Calu3 (cell line): ENCODE measurements at places on chromosomes 7 and 10. TPM values are rescaled to one million over a fixed set of nuclear protein-coding genes. Genes with fewer than 3 reads are reported as not detected.

ITPRID1 gene
- total RNA-seq, result 0.95 and 3.8 TPM in 2 replicates

DNA sequence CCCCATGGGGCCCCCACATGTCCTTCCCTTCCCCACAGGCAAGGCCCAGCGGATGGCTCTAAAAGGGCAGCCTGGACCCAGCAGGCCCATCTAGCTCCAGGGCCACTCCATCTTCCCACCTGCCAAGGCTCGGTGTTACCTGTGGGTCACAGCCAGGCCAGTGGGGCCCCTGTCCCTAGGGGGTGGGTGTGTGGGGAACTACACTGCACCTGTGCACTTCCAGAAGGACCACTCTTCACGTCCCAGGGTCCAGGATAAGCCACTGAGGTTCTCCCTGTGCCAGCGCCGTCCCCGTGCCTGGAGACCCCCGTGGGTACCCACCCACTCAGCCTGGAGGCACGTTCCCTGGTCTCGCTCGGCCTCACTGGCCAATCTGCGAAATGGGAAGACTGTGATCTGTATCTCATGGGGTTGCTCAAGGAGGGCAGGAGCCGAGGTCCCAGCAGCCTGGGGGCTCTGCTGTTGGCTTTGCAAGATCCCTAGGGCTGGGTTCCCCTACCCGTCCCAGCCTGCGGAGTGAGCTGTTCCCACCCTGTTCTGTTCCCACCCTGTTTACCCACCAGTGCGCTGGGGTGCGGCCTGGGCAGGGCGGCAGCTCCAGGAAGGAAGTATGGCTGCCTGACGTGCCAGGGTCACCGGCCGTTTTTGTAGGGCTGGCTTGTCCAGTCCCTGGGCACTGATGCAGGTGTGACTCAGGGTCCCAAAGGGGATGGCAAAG lies 4.6 kb downstream of the PWWP2B start:
- no peaks in the 10 kb centered on the region for H3K27me3 ChIP-seq
- no peak overlapping the region for H3K4me3 ChIP-seq
- no peak overlapping the region for H3K27ac ChIP-seq
- DNase-seq, result no peak
- no peaks in the 10 kb centered on the region for H3K4me1 ChIP-seq
- H3K36me3 ChIP-seq, result peaks cover 22% of the 10 kb centered on the region

DNA sequence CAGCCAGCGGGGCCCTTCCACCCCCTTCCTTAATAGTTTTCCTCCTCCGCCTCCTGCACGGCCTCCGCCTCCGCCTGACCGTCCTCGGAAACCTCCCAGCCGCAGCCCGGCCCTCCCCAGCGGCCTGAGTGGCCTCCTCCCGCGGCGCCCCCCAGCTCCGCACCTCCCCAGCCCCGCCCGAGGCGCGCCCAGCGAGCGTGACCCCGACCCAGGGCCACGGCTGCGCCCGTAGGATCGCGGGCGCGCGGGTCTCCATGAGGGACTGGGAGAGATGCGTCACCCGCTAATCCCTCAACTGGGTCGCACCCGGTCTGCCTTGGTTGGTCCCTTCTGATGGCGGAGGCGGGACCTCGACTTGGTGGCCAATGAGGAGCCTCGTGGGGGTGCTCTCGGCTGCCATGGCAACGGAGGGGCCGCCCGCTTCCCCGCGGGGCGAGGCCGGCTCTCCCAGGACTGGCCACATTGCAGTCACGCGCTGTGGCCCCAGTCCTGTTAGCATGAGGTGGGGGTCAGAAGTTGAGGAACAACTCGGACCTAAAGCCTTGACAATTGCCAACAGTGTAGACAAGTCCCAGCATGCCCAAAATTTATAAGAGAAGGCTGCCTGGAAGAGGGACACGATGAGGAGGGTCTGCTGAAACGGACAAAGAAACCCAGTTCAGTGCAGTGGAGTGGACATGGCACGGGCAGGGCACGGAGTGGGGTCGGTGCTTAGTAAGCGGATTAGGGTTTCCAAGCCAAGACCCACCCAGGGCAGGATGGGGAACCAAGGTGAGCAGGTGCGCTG lies 24.3 kb downstream of the DDIT4 start:
- peak overlapping the region; percentile 74 for H3K4me3 ChIP-seq
- DNase-seq, result peak; percentile 99
- no peaks in the 10 kb centered on the region for H3K27me3 ChIP-seq
- H3K36me3 ChIP-seq, result peaks cover 34% of the 10 kb centered on the region
- H3K27ac ChIP-seq, result peak overlapping the region; percentile 98

CTAGE8 gene
- total RNA-seq, result 3.9 and 4.3 TPM in 2 replicates

EPDR1 gene
- 51.8 and 60.5 TPM in 2 replicates for total RNA-seq

DNA sequence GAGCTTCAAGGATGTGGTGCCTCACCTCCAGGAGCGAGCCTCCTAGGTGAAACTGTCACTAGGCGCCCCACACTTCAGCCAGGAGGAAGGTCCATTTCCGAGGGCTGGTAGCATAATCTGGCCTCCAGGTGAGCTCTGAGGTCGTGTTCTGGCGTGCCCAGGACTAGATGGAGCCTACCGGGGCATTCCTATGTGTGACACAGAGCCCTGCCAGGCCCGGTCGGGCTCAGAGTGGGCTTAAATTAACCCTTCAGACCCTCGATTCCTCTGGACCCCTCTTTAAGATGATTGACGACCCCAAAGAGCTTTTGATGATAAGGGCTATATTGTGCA lies 233.1 kb downstream of the EBF3 start:
- H3K36me3 ChIP-seq, result no peaks in the 10 kb centered on the region
- H3K4me1 ChIP-seq, result no peaks in the 10 kb centered on the region
- no peaks in the 10 kb centered on the region for H3K27me3 ChIP-seq
- no peak overlapping the region for H3K4me3 ChIP-seq

- H3K4me1 ChIP-seq, result peaks cover 34% of the 10 kb centered on the region
- no peaks in the 10 kb centered on the region for H3K36me3 ChIP-seq
- no peak for DNase-seq
- H3K27me3 ChIP-seq, result no peaks in the 10 kb centered on the region
- H3K4me3 ChIP-seq, result no peak overlapping the region
Observed at GRCh38 chr10:89458291-89458690, 43.9 kb downstream of the IFIT5 start.

GRCh38 chr10:48527756-48528155 lies 77.1 kb downstream of the ARHGAP22 start:
- no peak for DNase-seq
- peaks cover 75% of the 10 kb centered on the region for H3K27me3 ChIP-seq
- no peak overlapping the region for H3K27ac ChIP-seq
- H3K4me1 ChIP-seq, result no peaks in the 10 kb centered on the region
- no peak overlapping the region for H3K4me3 ChIP-seq

GRCh38 chr10:31359979-31360378 lies 41.0 kb downstream of the ZEB1 start:
- no peak overlapping the region for H3K4me3 ChIP-seq
- no peak overlapping the region for H3K27ac ChIP-seq
- H3K36me3 ChIP-seq, result peaks cover 7% of the 10 kb centered on the region
- no peak for DNase-seq

ZNF33B gene
- 16.9 and 27.2 TPM in 2 replicates for total RNA-seq

DNA sequence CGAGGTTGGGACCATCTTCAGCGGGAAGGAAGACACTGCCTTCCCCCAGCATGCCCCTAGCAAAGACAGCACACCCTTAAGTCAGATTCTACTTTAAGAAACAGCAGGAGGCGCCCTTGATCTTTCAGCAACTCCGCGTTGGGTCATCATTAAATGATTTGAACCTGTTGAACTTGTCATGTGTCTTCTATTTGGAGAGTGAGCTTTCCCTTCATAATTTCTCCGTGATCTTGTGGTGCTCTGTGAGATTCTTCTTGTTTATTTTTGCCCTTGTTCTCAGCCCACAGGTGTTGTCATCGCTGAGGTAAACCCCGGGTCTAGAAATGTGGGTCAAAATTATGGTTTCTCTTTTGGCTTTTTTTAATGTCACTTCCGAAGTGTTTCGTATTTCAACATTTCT lies 49.5 kb upstream of the PITRM1 start:
- no peak overlapping the region for H3K4me3 ChIP-seq
- H3K27me3 ChIP-seq, result no peaks in the 10 kb centered on the region
- H3K36me3 ChIP-seq, result no peaks in the 10 kb centered on the region
- DNase-seq, result no peak
- H3K4me1 ChIP-seq, result no peaks in the 10 kb centered on the region

GRCh38 chr10:95458871-95459270 lies 102.3 kb downstream of the SORBS1 start:
- no peak overlapping the region for H3K27ac ChIP-seq
- DNase-seq, result no peak
- no peaks in the 10 kb centered on the region for H3K4me1 ChIP-seq
- H3K27me3 ChIP-seq, result no peaks in the 10 kb centered on the region
- no peak overlapping the region for H3K4me3 ChIP-seq

GRCh38 chr7:29471444-29472138 lies 92.0 kb upstream of the PRR15 start:
- H3K27me3 ChIP-seq, result peaks cover 14% of the 10 kb centered on the region
- no peak overlapping the region for H3K4me3 ChIP-seq
- no peaks in the 10 kb centered on the region for H3K36me3 ChIP-seq
- H3K4me1 ChIP-seq, result peaks cover 18% of the 10 kb centered on the region
- H3K27ac ChIP-seq, result no peak overlapping the region
- no peak for DNase-seq

- H3K4me3 ChIP-seq, result no peak overlapping the region
- no peaks in the 10 kb centered on the region for H3K4me1 ChIP-seq
- H3K36me3 ChIP-seq, result no peaks in the 10 kb centered on the region
- H3K27ac ChIP-seq, result no peak overlapping the region
Observed at GRCh38 chr10:106938513-106938912, 226.0 kb downstream of the SORCS1 start.

DNA sequence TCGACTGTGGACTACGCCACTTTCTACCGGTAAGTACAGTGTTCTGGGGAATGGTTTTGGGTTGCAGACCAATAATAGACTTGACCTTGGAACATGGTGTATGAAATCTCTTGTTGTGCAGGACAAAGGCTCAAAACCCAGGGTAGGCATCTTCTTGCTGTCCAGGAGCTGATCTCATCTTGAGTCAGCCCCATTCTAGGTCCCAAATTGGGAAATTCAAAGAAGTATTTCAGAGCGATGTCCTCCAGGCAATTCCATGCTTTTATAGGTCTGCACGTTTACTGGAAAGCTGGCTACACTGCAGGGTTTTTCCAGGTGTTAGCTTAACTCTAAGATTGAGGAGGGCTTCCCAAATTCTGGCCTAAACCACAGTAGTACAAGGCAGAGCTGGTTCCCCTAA lies 180.7 kb downstream of the BMPER start:
- DNase-seq, result no peak
- no peaks in the 10 kb centered on the region for H3K27me3 ChIP-seq
- H3K36me3 ChIP-seq, result no peaks in the 10 kb centered on the region
- H3K4me3 ChIP-seq, result no peak overlapping the region
- no peaks in the 10 kb centered on the region for H3K4me1 ChIP-seq

PAX4 gene
- total RNA-seq, result not detected in 2 replicates

- H3K27ac ChIP-seq, result no peak overlapping the region
- H3K27me3 ChIP-seq, result peaks cover 76% of the 10 kb centered on the region
- H3K4me1 ChIP-seq, result no peaks in the 10 kb centered on the region
- DNase-seq, result no peak
- no peaks in the 10 kb centered on the region for H3K36me3 ChIP-seq
Observed at GRCh38 chr10:132131581-132132420, 54.9 kb upstream of the DPYSL4 start.

LRIT1 gene
- total RNA-seq, result not detected in 2 replicates

- H3K36me3 ChIP-seq, result peaks cover 6% of the 10 kb centered on the region
- H3K27ac ChIP-seq, result no peak overlapping the region
- peaks cover 19% of the 10 kb centered on the region for H3K4me1 ChIP-seq
Observed at GRCh38 chr10:91616137-91616536, 16.7 kb downstream of the PPP1R3C start.
